GM20000 (cell line): ENCODE measurements at places on chromosomes 3 and 15.
A peak's percentile ranks its signal among the peaks of the same experiment; 100 is the strongest.

DNA sequence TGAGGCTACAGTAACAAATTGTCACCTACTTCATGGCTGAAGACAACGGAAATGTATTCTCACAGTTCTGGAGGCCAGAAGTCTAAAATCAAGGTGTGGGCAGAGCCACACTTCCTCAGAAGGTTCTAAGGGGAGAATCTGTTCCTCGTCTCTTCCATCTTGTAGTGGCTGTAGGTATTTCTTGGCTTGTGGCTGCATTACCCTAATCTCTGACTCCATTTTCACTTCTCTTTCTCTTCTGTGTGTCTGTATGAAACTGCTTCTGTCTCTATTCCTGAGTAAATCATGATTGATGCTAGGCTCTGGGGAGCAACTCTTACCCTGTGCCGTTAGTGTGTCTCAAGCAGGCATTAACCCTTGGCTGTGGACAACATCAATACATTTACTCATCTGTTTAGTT lies 164.7 kb downstream of the SQOR start:
- DNase-seq, result no peak

GRCh38 chr3:73572368-73572767 lies 52.4 kb downstream of the PDZRN3 start:
- no peak for DNase-seq

- DNase-seq, result no peak
Measured at GRCh38 chr3:30319713-30320112, 286.7 kb upstream of the TGFBR2 start.

GRCh38 chr3:100563652-100564211 lies 45.7 kb upstream of the ADGRG7 start:
- DNase-seq, result no peak

- no peak for DNase-seq
Measured at GRCh38 chr3:68090571-68090970, 436.2 kb upstream of the SUCLG2 start.

GRCh38 chr15:56980473-56980872 lies 62.0 kb downstream of the TCF12 start:
- no peak for DNase-seq

GRCh38 chr3:25663869-25664811 lies 567 bp downstream of the TOP2B start:
- peak; percentile 56 for DNase-seq

DNA sequence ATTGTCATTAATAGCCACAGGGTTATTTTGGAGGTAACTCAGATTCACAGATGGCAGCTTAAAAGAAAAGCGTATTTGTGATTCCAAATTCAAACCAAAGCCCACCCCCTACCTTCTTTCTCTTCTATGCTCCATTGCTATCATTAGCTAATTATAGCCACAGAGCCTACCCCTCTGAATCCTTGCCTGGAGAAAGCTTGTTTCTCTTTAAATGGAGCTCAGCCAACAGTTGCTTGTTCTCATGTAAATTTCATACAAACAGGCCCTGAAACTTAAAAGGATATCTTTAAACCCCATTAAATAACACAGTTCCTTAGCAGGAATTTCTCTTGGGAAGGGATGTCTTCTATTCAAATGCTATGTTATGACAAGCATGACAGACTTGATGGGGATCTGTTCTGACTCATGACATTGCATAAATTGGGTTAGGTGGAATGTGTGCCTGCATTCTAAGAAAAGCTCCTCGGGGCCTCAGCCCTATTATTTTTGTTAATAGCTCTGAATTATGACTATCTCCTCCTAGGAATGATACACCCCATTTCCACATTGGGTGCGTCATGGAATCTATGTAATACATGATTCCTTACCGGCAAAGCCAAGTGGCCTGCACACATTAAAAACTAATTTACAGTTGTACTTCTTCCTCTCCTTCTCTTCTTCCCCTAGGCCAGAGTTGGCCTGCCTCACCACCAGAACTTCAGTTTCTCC lies 265.8 kb downstream of the TAFA4 start:
- no peak for DNase-seq

- DNase-seq, result peak; percentile 10
Measured at GRCh38 chr3:17190353-17191078, 305.8 kb downstream of the PLCL2 start.

DNA sequence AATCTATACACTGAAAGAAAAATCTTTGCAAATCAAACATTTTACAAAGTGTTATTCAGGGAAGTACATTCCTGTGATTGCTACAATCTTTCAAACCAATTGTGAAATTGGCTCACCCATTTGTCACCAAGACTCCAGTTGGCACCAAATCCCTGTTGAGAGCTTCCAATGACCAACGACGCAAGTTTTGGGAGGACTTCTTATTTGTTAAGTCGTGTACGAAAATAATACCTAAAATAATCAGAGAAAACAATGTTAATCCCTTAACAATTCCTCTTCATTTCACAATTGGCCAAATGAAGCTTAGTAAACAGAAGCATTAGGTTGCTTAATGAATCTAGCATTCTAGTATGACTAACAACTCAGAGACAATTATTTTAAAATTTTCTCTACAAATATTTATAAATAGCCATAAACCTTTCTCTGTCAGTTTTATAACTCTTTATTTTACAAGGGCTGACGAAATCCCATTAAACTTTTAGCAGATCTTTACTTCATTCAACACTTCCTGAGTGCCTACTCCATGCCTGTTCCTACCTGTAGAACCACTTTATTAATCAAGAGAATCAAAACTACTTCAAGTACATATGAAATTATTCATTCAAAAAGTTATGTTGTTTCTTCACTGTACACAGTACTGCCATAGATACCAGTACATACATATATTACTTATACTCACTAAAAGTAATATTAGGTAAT lies 24.0 kb upstream of the HGD start:
- DNase-seq, result no peak

GRCh38 chr15:77739591-77740378 lies 107.1 kb upstream of the LINGO1 start:
- no peak for DNase-seq

DNA sequence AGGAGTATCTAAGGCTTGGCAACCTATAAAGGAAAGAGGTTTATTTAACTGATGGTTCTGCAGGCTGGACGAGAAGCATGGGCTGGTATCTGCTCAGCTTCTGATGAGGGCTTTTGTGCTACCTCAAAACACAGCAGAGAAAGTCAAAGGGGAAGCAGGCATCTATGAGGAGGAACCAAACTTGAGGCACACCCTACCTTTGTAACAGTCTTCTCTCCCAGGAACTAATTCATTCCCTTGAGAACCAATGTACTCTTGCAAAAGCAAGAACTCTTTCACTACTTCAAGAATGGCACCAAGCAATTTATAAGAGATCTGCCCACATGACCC lies 109.0 kb downstream of the CGGBP1 start:
- no peak for DNase-seq

DNA sequence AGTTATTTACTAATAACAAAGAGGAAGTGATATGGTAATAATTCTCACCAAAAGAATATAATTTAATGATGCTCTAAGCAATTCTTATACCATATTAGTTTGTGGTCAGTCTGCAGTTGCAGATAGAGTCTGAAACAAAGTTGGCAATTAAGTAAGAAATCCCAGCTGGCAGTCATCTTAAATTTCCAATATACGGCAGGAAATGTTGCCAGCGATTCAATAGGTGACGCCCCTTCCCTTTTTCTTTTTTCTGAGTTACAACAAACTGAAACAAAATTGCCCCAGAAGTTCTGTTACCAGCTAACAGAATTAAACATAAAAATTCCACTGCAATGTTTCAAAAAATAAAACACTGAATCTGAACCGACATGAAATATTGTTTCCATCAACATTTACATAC lies 26.7 kb downstream of the LRRFIP2 start:
- no peak for DNase-seq

DNA sequence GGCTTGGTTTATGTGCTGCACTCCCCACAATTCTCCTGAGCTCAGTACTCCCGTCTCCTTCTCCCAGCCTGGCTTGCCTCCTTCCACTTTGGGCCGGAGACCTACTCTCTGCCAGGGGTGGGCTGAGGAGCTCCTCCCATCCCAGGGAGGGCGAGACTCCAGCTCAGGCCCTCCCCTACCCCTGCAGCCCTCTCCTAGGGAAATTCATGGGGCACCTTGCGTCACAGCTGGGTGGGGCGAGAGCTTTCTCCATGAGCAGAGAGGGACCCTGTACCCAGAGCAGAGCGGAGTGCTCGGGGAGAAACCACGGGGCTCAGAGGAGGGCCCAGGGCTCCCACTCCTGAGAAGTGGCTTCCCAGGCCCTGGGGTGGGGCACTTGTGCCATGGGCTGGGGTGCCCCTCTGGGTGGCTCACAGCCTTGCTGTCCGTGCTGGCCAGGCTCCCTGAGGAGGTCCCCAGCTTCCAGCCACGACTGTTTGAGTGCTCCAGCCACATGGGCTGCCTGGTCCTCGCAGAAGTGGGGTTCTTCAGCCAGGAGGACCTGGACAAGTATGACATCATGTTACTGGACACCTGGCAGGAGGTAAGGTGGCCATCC lies 13.3 kb downstream of the VILL start:
- DNase-seq, result no peak
